ENCODE measurements at places on chromosomes 6 and 20.

GRCh38 chr6:107618672-107619071 lies 128.8 kb downstream of the SOBP start:
- no peak for DNase-seq

DNA sequence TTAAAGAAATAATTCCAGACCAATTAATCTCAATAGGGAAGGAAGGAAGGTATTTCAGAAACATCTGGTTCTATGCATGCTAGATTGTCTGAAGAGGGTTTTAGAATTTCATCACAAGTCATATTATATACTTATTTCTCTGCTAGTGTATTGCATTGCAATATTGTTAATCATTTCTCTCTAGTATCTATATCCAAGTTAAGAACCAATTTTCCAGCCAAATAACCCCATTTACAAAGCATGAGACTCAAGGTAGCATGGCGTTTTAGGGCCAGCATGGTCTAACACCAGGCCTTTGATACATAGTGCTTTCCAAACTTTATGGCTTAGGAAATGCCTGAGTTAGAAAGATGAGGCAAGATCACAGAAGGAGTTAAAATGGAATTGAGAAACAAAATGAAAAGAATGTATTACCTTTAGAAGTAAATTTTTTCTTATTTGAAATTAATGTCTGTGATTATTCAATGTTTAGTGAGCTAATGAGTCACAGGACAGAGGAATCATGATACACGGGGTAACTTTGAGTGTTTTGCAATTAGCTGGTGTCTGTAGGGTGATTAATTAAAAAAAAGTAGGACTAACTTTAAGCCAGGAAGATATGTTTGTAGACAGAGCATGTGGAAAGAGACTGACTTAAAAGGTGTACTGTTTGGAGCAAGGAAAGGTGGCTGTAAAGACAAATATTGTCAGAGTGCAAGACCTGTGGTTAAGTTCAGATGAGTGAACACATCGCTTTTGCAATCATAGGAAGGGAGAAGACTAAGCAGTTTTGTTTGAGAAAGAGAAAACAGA lies 1006.2 kb upstream of the CITED2 start:
- DNase-seq = no peak

DNA sequence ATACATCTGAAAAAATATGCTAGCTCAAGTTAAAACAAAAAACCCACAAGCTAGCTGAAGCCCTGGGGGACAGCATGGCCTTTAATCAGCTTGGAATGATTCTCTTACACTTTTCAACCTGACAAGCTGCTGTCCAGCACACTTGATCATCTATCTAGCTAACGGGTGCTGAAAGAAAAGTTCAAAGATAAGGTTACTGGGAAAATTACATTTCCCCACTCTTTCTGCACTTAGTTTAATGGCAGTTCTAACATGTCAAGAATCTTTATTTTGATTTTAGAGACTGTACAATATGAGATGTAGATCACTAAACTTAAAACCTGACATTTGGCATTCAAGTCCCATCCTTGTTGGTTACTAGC lies 53.4 kb downstream of the STK4 start:
- DNase-seq = no peak

DNA sequence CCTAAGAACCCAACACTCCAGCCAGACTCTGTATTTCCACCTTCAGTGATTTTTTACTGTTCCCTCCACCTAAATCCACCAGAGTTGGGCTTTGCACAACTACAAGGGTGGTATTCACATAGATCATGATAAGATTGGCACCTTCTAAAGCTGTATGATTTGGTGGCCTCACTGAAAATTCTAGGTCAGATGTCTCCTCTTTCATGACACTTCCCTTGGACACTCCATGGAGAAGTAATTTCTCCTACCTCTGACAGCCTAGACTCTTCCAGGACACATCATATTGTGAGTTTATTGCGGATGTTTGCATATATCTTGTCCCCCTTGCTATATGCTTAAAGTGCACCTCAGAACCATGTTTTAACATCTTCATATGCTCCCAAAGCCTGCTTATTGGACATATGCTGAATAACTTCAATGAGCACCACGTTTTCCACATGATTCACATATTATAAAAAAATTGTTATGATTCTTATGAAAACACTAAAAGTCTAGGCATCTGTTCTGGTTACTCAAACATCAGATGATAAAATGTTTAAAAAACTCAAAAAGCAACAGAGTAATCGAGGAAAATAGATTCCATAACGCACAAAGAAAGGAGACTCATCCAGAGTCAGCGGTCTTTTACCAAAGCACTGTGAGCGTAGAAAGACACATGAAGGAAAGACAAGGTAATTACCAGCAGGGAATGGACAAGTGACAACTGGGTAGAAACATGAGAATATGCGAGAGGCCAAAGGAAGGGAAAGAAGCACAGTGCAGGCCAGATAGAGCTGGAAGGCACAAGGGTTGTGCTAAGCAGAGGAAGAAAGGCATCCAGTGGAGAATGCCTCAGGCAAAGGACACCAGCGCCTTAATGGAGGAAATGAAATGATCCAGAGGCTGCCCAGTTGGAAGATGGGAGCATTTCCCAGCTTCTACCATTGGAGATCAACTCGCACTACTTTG lies 46.5 kb downstream of the KIF16B start:
- DNase-seq = no peak

DNA sequence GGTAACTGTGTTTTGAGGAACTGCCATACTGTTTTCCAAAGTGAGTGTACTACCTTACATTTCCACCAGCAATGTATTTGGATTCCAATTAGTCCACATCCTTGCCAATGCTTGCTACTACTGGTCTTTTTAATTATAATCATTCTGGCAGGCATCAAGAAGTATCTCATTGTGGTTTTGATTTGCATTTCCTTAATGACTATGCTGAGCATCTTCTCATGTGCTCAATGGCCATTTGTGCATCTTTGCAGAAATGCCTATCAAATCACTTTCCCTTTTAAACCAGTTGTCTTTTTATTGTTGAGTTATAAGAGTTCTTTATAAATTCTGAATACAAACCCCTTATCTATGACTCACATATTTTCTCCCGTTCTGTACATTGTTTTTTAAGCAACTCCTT lies 75.9 kb downstream of the ATG5 start:
- no peak for DNase-seq

DNA sequence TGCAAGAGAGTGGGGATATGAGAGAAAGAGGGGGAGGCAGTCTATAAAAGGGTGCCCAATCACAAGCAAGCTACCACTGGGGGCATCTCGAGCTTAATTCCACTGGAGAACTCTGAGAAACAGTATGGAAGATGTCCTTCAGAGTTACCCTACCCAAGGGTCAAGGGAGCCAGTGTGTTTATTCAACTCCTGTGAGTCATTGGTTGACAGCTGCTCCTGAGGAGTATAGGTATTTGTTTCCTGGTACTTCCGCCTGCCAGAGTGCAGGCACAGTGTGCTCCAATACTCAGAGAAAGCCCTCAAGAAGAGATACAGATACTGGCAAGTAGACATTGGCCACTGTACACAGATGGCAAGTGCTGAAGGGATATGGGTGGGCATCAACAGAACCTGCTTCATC lies 49.5 kb downstream of the ARHGAP40 start:
- DNase-seq = no peak

DNA sequence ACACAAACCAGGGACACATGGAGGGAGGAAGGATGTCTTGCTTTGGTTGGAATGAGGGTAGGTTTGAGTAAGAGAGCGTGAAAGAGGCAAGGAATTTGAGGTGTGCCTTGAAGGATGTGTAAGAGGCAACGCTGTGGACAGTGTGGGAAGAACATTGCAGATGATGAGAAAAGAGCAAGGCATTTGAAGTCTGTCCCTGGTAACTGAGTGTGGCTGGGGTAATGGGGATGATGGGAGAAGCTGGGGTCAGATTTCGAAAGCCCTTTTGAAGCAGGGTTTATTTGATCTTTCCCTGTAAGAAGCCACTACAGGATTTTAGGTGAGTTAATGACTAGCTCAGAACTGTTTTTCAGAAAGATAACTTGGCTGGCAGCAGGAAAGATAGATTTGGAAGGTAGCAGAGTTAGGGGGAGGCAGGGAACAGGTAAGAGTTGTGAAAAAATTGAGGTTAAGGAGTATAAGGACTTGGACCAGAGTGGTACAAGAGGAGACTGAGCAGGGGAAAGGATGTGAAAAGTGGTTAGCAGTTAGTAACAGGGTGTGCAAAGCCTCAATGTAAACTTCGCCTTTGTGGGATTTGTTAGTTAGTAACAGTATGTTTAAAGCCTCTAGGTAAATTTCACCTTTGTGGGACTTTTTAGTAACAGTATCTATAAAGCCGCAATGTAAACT lies 17.7 kb downstream of the UTRN start:
- no peak for DNase-seq

- DNase-seq = no peak
These were observed 163.1 kb downstream of the LY86 start for GRCh38 chr6:6751619-6752023.

DNA sequence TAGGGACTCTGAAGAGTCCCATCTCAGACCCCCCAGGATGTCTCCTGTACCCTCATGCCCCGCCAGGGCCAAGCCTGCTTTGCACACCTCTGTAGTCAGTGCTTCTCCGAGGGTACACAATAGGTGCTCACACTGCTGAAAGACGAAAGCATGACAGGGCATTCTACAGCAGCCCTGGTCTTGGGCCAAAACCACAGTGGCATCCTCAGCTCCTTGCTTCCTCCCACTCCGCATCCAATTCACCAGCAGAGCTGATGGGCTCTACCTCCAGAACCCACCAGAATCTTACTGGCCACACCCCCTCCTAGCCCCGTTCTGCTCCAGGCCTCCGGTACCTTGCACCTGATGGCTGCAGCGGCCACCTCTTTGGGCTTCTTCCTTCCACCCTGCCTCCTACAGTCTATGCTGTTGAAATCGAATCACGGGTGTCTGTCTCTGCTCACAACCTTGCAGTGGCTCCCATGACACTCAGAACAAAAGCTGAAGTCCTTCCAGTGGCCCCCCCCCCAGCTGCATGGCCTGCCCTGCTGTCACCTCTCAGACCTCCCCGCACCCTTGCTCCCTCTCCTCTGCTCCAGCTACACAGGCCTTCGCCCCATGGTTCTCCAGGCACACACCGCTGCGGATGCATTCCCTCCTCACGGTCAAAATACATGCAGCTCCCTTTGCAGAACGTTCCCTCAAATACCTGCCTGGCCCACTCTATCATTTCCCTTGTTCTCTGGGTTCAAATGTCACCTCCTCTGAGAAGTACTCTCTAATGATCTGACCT lies 1.2 kb downstream of the ANGPT4 start:
- no peak for DNase-seq

DNA sequence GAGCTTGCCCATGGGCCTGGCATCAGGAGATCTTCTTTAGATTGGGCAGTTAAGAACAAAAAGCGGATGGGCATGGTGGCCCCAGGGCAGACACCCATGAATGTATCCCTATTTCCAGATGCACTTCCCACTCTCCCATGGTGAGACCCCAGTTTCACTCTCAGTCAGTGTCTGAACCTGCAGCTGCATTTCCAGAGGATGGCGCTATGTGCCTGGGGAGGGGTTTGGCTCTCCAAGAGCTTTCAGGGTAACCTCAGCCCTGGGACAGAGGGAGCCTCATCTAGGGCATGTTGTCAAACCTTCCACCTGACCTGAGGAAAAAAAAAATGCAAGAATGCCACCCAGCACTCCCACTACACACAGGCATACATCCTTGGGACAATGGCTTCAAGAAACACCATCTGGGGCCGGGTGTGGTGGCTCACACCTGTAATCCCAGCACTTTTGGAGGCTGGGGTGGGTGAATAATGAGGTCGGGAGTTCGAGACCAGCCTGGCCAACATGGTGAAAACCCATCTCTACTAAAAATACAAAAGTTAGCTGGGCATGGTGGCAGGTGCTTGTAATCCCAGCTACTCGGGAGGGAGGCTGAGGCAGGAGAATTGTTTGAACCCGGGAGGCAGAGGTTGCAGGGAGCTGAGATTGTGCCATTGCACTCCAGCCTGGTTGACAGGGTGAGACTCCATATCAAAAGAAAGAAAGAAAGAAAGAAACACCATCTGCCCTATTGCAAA lies 1.9 kb downstream of the CST9L start:
- no peak for DNase-seq

DNA sequence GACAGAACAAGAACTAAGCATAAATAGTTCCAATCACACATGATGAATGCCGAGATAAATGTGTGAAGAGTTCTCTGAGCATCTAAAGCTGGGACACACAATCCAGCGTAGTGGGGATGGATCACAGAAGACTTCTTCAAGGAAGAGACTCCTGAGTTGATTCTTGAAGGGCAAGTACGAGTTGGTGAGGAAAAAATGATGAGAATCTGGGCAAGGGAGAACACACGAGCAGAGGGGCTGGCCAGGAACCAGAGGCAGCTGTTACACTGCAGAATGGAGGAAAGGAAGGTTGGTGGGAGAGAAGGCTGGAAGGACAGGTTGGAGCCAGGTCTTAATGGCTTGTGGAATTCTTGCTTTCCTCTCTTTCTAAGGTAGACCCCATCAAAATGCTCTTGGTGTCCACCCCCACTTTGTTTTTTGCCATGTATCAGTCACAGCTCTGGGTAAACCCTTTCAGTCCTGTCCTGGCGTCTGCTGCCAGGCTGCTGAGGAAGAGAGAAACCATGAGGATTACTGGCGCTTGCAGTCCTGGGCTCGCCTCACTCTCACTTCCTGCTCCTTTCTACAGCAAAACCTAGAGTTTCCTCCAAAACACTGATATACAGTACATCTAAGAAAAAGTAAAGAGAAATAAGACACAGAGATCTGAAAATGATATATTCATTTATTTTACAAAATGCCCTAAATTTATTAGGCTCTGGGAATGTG lies 127.6 kb upstream of the FAM184A start:
- no peak for DNase-seq

- DNase-seq = peak; percentile 50
These were observed 31.5 kb upstream of the ADTRP start for GRCh38 chr6:11810039-11810541.

DNA sequence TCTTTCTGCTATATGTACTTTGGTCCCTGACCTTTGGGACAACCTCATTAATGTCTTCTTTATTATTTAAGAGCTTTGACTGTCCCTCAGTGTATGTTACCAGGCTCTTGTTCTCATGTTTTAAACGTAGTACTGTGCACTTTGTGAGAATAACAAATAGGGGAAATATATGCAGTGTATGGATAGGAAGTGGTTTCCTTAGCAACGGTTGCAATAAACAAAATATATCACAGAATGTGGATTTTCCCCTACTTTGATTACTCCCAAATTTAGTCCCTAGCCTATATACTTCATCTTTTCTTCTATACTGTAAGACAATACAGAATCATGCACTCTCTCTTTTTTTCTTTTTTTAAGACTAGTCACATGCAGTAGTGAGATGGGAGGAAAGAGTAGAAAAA lies 123.8 kb upstream of the AKIRIN2 start:
- DNase-seq = no peak

- DNase-seq = no peak
These were observed 14.4 kb downstream of the MYB start for GRCh38 chr6:135195522-135195921.

DNA sequence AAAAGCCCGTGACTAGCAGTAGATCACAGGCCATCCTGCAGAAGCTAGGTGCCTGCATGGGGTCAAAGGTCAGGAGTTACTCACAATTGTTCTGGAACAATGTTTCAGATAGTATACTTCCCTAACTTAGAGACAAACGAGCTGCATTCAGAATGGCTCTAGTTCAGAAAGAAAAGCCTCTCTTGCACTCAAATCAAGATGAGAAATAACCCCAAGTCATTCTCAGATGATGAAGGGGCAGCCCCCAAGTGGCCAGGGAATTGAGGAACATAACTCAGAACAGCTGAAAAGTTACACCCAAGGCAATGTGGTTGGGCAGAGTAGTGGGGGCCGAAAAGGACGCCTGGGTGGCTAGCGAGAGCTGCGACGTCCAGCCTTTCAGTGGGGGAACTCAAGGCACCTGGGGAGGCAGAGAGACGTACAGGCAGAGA lies 27.8 kb downstream of the FYN start:
- no peak for DNase-seq
